ENCODE measurements at places on chromosomes 3 and 15.

DNA sequence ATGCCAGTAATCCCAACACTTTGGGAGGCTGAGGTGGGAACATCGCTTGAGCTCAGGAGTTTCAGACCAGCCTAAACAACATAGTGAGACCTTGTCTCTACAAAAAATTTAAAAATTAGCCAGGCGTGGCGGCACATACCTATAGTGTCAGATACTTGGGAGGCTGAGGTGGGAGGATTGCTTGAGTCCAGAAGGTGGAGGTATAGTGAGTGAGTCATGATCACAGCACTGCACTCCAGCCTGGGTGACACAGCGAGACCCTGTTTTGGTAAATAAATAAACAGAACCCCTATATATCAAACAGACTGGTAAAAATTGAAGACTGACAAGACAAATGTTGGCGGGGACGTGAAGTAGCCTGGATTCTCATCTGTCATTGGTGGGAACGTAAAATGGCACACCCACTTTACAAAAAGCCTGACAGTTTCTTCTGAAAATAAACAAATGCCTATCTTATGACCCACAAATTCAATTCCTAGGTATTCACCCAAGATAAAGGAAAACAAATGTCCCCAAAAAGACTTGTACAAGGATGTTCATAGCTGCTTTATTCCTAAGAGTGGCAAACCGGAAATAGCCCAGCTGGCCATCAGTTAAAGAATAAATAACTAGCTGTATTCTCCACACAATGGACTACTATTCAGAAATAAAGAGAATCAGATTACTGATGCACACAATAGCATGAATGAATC lies 47.0 kb upstream of the GK5 start:
- peak; percentile 30 for DNase-seq

DNA sequence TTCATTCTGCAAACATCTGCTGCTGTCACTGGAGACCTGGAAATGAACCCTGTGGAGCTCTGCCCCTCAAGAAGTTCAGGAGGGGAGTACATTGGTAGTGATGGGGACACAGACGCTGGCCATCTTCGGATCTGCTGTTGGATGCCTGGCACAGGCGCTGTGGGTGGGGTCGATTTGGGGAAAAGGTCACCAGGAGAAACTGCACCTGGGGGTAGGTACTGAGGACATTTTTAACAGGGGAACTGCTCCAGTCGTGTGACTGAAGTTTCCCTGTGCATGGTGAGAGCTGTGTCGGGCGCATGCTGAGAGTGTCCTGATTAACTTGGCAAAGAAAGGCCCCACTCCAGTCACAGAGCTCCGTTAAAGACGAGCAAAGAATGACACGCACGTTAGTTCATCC lies 3.4 kb downstream of the UROC1 start:
- no peak for DNase-seq

GRCh38 chr3:128007033-128007424 lies 45.2 kb upstream of the SEC61A1 start:
- no peak for DNase-seq

GRCh38 chr3:64884536-64884935 lies 196.7 kb upstream of the ADAMTS9 start:
- DNase-seq = no peak

DNA sequence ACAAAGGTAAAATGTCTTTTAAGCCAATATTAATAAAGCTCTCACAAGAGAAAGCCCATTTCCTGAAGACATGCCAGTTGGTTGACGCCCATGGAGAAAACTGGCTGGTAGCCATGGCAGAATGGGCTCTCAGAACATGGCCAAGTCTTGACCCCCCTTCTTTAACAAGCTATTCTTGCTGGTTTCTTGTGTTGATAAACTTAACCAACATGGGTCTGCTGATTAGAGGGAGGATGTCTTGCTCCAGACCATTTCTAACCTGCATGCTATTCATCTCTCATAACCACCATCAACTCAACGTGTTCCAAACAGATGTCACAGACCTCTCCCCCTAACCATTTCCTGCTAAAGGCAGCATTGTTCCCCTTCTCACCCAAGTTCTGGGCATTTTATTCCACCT lies 25.7 kb downstream of the NTRK3 start:
- DNase-seq = no peak

- DNase-seq = no peak
Observed at GRCh38 chr15:68707386-68707785, 113.3 kb downstream of the ANP32A start.

DNA sequence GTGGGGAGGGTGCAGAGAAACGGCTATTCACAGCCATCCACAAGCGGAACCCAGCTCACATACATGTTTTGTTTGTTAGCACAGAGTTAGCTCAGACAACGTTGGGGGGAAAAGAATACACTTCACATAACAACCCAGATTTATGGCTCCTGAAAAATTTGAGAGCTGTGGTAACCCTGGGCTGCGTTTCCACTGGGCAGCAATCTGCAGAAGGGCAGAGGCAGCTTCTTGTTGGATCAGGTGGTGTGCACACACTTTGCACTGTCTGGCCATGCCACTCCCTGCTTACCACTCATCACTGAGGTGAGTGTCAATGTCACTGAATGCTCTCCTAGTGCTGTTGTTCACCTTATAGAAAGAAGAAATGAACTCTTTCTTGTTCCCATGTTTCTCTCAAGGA lies 299.8 kb upstream of the SOX14 start:
- DNase-seq = no peak

DNA sequence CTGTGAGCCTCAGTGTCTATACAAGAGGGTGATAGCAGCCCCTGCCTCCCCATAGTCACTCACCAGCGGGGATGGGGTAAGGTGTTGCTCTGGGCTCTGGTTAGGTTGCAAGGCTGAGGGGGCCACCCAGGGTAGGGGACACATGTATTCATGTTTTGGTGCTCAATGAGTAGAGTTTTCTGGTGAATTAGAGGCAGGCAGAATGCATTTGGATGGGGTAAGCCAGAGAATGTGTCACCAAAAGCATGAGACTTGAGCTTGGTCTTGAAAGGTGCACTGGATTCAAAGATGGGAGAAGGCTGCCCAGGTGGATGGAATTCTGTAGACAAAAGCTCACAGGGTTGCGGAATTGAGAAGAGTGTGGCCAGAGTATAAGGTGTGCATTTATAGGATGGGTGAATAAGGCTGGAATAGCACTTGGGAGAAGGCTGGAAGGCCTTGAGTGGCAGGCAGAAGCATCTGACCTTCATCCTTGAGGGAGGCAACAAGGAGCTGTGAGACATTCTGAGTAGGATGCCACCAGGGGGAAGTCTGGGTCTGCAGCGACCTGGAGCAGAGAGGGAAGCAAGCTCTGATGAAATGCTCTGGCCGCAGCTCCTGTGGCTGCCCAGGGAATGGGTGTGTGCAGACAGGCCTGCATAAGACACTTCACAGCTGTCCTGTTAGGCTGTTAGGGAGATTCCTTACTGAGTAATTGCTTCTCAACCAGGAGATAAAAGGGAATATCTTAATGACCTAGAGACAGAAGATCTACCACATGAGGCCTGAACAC lies 149.6 kb downstream of the CHDH start:
- no peak for DNase-seq

- DNase-seq = no peak
Observed at GRCh38 chr15:74234598-74234875, 1.6 kb upstream of the CCDC33 start.

DNA sequence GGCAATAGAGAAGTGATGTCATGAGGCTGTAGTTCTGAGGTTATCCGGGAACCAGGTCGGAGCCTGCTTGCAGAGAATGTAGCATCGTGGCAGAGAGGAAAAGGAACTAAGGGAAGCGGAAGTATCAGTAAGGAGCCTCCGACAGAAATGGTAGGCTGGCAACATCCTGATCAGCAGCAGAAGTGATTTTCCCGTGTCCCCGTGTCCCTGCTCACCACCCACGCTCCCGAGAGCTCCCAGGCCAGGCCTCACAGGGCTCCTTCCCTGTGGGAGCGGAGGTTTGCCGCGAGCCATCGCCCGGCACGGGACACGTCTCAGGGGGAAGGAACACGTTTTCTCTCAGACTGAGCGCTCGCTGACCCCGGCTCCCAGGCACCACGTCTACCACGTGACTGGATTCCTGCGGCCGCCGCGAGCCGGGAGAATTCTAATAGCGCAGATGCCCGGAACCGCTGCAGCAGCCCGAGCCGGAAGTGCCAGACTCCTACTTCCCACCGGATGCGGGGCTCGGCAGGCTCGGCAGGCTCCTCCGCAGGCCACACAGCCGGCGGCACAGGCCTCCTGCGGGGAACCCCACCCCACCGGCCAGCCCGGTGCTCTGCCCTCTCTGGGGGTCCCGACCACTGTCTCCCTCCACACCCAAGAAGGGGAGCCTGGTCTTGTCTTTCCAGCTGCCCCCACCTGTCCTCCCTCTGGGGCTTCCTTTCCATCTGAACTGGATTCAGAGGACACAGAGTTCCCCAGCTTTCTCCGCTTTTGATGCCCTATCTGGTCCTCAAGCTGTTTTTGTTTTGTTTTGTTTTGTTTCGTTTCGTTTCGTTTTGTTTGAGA lies 99.3 kb downstream of the BDH1 start:
- peak; percentile 82 for DNase-seq

DNA sequence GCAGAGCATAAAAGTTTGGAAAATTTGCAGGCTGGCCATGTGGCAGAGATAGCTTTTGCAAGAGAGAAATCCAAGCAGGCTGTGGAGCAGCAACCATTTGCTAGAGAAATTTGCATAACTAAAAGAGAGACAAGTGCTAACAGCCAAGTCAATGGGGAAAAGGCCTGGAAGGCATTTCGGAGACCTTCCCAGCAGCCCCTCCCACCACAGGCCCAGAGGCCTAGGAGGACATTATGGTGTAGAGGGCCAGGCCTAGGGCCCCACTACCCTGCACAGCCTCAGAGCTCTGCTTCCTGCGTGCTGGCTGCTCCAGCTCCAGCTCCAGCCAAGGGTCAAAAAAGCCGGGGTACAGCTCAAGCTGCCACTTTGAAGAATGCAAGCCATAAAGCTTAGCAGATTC lies 82.7 kb downstream of the MYO5A start:
- no peak for DNase-seq

- no peak for DNase-seq
Observed at GRCh38 chr15:31271224-31271635, 55.4 kb upstream of the KLF13 start.

DNA sequence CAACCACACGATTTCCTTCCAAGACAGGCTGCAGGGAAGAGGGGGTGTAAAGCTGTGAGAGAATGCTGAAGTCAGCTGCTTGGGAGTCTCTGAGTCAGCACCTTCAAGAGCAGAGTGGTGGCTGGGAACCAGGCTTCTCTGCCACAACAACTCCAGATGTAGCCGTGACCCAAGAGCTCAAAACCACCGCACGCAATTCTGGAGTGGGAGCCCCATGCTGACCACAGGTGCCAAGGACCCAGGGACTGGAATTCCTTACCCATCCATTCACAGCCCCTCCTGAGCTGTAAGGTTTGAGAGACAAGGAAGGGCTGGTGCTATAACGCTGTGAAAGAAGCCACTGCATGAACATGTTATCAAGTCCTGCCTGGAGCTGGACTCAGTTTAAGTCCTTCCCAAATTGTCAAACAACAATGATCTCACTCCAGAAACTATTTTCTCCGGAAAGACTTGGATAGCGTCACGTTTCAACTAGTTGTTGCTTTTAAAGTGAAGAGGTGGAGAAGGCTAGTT lies 61.4 kb downstream of the UMPS start:
- peak; percentile 99 for DNase-seq

DNA sequence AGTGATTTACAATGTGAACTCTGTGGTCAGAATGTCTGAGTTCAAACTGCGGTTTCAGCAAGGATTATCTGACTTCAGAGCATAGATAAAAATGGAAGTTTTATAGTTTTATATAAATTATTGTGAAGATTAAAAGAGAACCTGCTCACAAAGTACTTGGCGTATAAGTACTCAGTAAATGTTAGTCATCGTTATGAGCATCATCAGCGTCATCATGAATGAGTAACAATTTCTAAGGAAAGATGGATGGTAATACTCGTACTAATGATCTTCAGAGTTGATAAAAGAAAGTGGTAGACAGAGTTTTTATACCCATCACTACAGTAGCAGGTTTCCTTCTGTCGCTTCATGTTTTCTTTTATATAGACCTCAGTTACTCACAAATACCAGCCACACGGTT lies 341.8 kb downstream of the RAP2B start:
- no peak for DNase-seq

- DNase-seq = peak; percentile 50
Observed at GRCh38 chr3:161150001-161150525, 44.9 kb upstream of the B3GALNT1 start.

GRCh38 chr15:75063338-75063737 lies 39.9 kb downstream of the PPCDC start:
- DNase-seq = peak; percentile 79

DNA sequence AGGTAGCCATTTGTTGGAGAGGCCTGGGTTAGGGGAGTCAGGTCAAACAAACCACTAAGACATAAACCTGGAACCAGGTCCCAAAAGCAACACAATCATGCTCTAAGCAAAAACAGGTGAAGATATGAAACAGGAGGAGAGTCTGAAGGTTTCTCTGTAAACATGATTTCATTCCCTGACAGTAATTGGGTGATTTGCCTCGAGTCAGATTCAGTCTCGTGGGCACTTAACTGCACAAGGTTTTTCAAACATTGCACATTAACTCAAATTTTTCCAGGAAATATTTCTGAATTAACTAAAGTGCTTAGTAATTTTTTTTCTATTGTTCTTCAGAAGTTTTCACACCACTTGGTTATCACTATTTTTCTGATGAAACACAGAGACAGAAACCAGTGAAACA lies 27.8 kb downstream of the RORA start:
- DNase-seq = no peak

- no peak for DNase-seq
Observed at GRCh38 chr3:19065027-19065426, 83.3 kb upstream of the KCNH8 start.

DNA sequence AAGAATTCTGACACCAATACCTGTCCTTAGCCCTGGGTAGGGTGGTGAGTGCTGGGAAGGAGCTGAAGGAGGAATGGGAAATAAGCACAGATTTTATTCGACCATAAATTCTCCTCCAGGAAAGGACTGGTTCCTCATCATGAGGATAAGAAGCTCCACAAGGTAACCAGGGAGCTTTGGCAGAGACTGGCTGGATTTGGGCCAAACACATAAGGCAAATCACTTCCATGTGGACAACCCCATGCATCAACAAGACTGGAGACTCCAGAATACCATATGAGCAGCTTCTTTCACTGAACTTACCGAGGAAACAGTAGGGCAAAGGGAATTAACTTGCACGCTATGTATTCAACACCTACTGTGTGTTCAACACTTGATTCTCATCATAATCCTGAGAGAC lies 312.5 kb downstream of the NTRK3 start:
- DNase-seq = peak; percentile 9

DNA sequence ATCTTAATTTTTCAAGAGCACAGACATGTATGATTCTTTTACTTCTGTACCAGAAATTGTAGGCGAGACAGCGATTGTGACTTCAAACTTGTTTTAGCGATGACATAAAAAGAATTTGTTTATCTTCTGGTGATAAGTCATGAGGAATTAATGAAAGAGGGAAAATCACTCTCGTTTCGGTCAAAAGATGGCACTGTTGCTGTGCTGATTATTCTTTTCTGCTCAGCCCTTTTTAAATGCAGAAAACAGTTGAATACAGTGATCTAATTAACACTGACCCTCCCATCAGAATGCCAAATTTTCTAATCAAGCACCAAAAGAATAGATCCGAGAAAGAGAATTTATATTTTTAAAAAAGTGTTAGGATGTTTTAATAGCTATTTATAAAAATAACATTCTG lies 52.6 kb downstream of the NSUN3 start:
- peak; percentile 41 for DNase-seq

- peak; percentile 55 for DNase-seq
Observed at GRCh38 chr15:48384616-48385015, 53.4 kb downstream of the DUT start.
